Right ventricle myocardium inferior (tissue), 1 donor: ENCODE measurements at places on chromosomes 16 and 17.
A peak's percentile ranks its signal among the peaks of the same experiment; 100 is the strongest.

DNA sequence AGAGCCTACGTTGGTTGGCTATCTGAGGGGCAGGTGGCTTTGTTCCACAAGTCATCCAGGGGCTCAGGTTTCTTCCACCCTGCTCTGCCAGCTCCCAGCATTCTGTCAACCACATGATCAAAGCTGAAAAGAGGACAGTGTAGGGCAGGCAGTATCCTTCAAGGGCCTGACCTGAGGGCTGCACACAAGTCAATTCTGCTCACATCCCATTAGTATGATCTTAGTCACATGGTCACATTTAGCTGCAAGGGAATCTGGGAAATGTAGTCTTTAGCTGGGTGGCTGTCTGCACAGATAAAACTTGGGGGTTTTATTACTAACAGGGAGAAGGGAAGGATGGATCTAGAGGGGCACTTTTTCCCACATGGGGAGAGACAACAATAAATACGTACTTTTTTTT is 97.3 kb downstream of the SALL1 start:
- DNase-seq, result no peak

- DNase-seq, result peak; percentile 60
These were observed 10.8 kb upstream of the LGALS3BP start for GRCh38 chr17:78990349-78991016.

DNA sequence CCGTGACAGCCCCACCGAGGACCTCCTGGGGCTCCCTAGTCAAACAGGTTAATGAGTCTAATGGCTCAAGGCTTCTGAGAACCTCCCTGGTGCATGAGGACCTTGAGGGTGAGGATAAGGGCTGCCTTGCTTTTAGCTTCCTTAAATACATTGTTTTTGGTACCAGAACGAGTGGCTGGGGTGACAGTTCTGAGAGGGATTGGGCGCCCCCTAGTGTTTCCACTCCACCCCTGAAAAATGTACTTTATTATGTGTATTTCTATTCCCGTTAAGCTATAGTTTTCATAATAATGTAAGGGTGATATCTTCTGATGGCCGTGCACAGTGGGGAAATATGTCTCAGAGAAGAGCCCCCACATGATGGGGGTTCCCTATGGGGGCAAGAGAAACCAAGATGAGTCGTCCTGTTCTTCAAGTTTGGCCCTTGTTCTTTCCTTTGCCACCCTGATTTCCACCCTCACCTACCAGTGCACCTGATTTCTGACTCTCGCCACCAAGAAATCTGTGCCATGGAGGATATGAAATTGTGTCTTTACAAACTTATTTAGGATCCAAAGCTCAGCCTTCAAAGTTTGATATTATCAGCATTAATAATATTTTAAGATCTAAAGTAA is 14.5 kb upstream of the VWA3A start:
- no peak for DNase-seq

- DNase-seq, result peak; percentile 89
These were observed 6.8 kb downstream of the MYO1C start for GRCh38 chr17:1485423-1486376.

GRCh38 chr17:43759836-43760235 is 1.2 kb upstream of the SOST start:
- no peak for DNase-seq
